Substantia nigra (tissue), 51 donors: ENCODE measurements at places on chromosomes 6 and 20.
A peak's percentile ranks its signal among the peaks of the same experiment; 100 is the strongest.

GRCh38 chr6:69816026-69816425 is 19.2 kb upstream of the LMBRD1 start:
- no peak for DNase-seq

DNA sequence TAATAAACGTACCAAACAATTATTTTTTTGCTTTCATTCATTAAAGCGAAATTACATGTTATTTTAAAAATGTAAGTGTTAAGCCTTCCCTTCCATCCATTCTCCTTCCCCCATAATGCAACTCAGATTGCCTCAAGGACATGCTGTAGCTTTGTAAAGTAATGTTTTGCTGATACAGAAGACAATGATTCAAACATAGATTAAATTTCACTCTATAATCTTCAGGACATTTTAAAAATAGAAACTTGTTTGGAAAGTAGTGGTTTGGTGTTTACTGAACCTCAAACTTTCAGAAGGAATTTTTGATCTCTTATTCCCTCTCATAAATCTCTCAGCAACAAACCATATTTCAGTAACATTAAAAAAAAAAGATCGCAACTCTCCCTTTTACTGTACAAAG is 350.9 kb upstream of the HSF2 start:
- no peak for DNase-seq

GRCh38 chr6:142138876-142139275 is 6.2 kb downstream of the GJE1 start:
- no peak for DNase-seq

- no peak for DNase-seq
Observed at GRCh38 chr6:21653905-21654304, 60.4 kb downstream of the SOX4 start.

DNA sequence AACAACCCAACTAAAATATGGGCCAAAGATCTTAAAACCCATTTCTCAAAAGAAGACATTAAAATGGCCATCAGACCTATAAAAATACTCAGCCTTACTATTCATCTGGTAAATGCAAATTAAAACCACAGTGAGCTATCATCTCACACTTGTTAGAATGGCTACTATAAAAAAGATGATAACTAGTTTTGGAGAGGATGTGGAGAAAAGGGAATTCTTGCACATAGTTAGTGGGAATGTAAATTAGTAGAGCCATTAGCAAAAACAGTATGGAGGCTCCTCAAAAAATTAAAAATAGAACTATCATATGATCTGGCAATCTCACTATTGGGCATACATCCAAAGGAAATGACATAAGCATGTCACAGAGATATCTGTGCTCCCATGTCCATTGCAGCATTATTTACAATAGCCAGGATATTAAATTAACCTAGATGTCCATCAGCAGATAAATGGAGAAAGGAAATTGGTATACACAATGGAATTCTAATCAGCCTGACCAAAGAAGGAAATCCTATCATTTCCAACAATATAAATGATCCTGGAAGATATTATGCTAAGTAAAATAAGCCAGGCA is 2.9 kb downstream of the SIRPB1 start:
- DNase-seq, result no peak

GRCh38 chr6:153096031-153096430 is 35.1 kb downstream of the RGS17 start:
- no peak for DNase-seq

GRCh38 chr6:456887-457286 is 65.3 kb downstream of the IRF4 start:
- DNase-seq, result no peak

DNA sequence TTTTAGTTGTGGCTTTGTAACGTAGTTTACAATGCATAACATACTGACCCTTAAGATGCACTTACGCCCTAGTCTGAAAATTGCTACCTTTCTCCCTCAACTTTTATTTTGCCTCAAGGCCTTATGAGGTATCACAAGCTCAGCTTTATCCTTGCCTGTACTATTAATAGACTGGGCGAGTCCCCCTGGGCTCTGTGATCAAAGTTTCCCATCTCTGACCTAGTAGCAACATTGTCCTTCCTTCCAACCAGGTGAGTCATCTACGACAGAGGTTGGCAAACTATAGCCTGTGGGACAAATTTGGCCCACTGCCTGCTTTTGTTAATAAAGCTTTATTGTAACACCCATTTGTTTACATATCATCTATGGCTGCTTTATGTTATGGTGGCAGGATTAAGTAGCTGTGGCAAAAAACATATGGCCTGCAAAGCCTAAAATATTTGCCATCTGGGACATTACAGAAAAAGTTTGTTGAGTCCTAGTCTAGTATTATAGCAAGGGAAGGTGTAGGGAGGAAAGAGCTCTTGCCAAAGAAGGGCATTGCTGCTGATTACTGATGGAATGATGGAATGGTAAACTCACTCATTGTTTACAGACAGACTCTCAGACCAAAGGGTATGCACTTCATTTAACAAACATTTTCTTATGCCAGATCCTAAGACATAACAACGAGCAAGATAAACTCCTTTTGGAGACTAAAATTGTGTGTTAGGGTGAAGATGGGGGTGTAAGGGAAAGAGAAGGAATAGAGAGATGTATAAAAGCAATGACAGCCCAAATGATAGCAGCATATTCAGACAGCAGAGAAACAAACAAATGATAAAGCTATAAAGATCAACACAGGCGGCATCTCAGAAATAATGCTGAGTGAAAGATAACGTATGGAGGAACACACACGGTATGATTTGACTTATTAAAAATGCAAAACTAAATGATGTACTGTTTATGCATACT is 74.2 kb downstream of the SLC22A23 start:
- DNase-seq, result no peak

GRCh38 chr6:160088784-160089533 is 32.7 kb upstream of the SLC22A1 start:
- no peak for DNase-seq

GRCh38 chr20:58891718-58892140 is 39.2 kb downstream of the GNAS start:
- DNase-seq, result no peak

GRCh38 chr6:24897186-24897585 is 38.6 kb downstream of the RIPOR2 start:
- DNase-seq, result no peak

DNA sequence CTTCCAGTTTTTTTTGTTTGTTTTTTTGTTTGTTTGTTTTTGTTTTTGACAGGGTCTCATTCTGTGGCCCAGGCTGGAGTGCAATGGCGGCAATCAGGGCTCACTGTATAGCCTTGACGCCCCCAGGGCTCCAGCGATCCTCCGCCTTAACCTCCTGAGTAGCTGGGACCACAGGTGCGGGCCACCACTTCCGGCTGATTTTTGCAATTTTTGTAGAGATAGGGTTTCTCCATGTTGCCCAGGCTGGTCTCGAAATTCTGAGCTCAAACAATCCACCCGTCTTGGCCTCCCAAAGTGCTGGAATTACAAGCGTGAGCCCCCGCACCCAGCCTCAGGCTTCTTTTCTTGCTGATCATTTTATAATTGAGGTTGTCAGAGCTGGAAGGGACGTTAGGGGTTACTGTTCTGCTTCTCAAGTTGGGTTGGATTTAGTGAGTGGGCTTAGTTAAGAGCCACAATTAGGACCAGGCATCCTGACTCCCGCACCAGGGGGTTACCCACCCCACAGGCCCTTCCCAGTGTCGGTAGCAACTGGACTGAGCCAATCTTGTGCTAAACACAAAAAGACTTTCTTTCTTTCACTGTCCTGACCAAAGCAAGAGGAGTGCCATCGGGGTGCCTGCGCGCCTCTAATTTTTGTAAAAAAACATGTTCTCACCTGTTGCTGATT is 13.1 kb upstream of the ZSCAN9 start:
- DNase-seq, result no peak

DNA sequence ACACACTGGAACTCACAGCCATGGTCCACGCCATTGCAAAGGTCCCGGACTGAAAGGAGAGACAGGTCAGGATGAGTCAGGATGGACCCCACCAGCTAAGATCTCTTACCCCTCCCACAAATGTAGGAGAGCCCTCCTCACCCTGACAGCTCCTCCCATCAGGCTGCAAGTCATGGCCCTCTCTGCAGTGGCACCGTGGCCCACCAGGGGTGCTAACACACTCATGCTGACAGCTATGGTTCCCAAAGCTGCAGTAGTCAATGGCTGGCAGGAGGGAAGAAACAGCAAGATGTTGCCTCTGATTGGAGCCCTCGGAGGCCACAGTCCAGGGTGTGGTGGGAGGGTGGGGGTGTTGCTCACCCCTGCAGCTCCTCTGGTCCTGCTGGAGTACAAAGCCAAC is 5.7 kb upstream of the RBPJL start:
- no peak for DNase-seq

GRCh38 chr20:50728486-50728980 is 2.8 kb upstream of the PARD6B start:
- DNase-seq, result no peak

GRCh38 chr6:19332806-19333460 is 504.2 kb upstream of the ID4 start:
- DNase-seq, result no peak

- DNase-seq, result no peak
Observed at GRCh38 chr6:80357081-80357480, 250.6 kb downstream of the BCKDHB start.

DNA sequence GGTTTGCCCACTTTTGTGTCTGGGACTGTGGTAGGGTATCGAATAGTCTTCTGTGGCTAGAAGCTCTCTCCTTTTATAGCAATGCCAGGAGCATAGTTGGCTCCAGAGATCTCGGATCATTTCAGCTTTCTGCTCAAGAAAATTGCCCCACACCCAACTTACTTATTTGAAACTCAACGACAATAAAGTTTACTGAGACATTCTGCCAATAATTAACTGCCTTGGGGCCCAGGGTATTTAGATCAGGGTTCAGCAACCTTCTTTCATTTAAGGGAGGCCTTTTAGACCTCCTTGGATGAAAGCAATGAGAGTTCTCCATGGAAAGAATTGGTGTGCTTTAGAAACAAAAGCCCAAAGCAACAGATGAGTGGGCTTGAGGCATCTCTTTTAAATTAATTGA is 53.8 kb upstream of the GMPR start:
- no peak for DNase-seq

- DNase-seq, result peak; percentile 44
Observed at GRCh38 chr20:38581013-38581412, at the start of gene ADIG. Gene ADIG (plus strand): TSS chr20:38581197. CDS start chr20:38581251, 54 bp downstream.

GRCh38 chr6:144395014-144395413 is 109.9 kb downstream of the UTRN start:
- DNase-seq, result no peak

GRCh38 chr6:55069132-55069781 is 105.1 kb upstream of the HCRTR2 start:
- DNase-seq, result no peak

DNA sequence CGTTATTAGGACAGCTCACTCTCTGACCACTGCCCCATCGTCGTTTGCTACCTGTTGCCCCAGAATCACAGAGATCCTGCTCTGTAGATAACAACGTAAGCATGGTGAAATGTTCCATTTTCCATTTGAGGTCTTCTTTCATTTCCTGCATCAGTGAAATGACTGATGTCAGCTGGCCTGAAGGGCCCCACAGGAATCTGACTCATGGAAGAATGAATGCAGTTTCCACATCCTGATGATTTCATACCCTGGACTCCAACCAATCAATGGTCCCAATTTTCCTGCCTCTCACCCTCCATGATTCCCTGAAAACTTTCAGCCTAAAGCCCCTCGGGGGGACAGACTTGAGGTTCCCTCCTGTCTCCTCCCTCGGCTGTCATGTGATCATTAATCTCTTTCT is 394.4 kb upstream of the CDH4 start:
- no peak for DNase-seq

GRCh38 chr6:135675862-135676261 is 175.6 kb upstream of the PDE7B start:
- DNase-seq, result no peak

- DNase-seq, result no peak
Observed at GRCh38 chr6:74606582-74607071, 599.2 kb downstream of the COL12A1 start.

DNA sequence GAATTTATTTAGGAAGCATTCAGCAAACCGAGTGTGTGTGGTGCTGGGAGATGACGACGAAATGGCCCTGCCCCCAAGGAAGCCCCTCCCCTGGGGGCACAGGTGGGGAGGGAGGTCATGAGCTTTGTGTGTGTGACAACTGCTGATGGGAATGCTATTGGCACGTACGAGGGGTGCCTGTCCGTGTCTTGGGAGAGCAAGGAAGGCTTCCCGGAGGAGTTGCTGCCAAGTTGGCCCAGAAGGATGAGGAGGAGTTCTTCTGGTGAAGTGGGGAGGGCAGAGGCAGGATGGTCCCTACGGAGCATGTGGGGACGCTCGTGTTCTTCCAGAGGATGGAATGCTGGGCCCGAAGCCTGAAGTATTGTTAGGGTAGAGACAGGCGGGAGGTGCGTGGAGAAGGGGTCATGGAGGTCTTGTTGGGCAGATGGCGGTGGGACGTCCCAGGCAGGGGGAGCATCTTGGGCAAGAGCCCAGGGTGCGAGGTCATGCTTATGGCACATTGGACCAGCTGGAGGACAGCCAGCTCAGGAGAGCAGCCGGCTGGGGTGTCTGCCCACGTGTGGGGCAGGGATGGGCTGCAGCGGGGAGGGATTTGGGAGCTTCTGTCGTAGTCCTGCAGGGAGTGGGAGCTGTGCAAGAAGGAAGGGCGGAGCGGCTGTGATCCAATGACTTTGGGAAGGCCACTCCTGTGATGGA is 46.1 kb downstream of the SYNJ2 start:
- no peak for DNase-seq

DNA sequence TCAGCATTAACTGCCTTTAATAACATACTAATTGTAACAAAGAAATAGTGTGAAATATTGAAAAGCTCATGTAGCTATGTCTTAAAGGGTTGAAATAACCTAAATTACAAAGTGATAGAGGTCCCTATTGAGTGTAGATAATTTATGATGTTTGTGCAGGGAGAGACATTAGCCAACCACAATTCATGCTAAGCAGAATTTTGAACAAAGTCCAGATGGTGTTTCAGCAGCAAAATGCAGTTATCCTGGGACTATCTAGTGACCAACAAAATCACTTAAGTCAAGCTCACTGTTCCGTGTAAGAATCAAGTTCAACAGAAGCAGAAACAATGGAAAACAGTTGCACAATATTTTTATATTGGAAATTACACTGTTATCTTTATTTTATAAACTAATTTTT is 218.5 kb downstream of the SIM1 start:
- DNase-seq, result no peak

- no peak for DNase-seq
Observed at GRCh38 chr6:118305081-118305480, 243.0 kb upstream of the PLN start.

- no peak for DNase-seq
Observed at GRCh38 chr6:110185879-110186278, 5.7 kb downstream of the CDC40 start.

- DNase-seq, result no peak
Observed at GRCh38 chr6:16183187-16183664, 54.3 kb downstream of the MYLIP start.

DNA sequence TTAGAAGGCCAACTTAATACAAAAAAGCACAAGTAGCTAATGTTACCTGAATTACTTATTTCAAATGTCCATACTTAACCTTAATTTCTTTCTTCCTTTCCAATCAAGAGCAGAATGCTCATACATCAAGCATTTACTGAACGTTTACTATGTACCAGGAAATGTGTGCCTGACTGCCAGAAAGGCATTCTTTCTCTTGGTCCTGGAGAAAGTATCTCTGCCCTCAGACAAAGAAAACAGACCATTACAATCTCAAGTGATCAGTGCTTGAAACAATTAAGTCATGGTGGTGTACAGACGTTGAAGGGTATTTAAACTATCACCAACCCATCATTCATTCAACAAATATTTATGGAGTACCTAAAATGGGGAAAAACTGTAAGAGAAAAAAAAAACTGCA is 26.4 kb downstream of the CSNK2A1 start:
- DNase-seq, result no peak

- DNase-seq, result no peak
Observed at GRCh38 chr6:156126535-156126934, 650.6 kb upstream of the ARID1B start.
